ENCODE measurements at places on chromosomes 3 and 15.
A peak's percentile ranks its signal among the peaks of the same experiment; 100 is the strongest.

- DNase-seq = no peak
Measured at GRCh38 chr3:139127101-139127500, 82.4 kb upstream of the PRR23C start.

- no peak for DNase-seq
Measured at GRCh38 chr3:71281280-71281679, 302.2 kb downstream of the FOXP1 start.

- peak; percentile 25 for DNase-seq
Measured at GRCh38 chr3:3119393-3119851, 7.3 kb upstream of the TRNT1 start.

DNA sequence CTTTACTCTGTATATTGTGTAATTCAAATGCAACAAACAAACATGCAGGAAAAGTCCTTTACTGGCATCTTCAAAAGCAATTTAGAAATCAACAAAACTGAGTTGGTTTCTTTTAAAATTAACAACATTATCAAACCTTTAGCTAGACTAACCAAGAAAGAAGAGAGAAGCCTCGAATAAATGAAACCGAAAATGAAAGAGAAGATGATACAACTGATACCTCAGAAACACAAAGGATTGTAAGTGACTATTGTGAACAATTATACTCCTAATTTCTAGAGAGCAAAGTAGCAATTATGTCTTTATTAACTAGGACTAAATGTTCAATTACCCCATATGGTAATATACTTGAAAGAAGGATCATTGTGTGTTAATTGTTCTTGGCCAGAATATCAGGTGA, 49.2 kb upstream of the P3H2 start:
- no peak for DNase-seq

- peak; percentile 24 for DNase-seq
Measured at GRCh38 chr3:111712294-111713167, 117.4 kb upstream of the ZBED2 start.

DNA sequence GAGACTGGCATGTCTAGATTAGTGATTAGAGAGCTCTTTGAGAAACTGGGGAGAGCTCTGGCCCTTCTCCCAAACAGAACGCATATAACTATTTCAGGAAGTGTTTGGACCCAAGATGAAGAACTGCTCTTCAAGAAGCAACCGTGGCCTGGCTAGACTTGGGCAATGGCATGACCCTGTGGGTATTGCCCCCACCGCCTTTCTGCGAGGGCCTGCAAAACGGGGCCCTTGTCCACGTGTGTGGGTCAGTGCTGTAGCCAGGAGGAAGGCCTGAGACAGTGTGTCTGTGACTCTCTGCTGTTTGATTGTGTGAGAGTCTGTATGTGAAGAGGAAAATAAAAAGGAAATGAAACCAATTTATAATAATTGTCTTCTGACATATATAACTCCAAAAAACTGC, 42.5 kb downstream of the EEFSEC start:
- no peak for DNase-seq

- DNase-seq = no peak
Measured at GRCh38 chr3:47888986-47889757, 86.2 kb downstream of the DHX30 start.

DNA sequence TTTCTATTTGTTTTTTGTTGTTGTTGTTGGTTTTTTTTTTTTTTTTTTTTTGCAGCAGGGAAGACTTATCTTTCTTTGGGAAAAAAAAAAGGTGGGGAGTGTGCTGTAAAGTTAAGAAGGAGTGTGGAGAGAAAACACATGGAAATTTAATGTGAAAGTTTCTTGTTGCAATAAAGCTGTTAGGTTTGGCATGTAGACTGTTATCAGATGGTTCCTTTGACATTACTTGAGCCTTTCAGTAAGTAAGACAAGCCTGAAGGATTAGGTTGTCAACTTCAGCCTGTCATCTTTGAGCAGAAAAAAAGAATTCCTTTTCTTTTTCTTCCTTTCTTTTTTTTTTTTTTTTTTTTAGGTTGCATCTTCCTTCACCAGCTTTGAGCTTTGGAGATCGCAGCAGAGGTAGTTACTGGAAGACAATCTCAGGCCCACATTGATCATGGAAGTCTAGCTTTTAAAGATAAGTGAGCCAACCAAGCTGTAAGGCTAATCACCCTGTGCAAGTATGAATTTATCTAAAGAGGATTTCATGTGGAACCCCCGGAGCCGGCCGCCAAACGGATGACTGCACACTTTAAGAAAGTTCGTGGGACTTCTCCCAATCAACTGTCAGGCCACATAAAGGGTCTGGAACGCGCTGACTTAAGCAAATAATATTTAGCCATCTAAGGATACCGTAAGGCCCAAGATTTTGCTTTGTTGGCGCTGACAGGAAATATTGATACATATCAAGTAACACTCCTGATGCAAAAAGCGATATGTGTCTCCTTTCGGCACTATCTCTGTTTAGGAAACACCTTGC, 1040.1 kb upstream of the NR2F2 start:
- no peak for DNase-seq

DNA sequence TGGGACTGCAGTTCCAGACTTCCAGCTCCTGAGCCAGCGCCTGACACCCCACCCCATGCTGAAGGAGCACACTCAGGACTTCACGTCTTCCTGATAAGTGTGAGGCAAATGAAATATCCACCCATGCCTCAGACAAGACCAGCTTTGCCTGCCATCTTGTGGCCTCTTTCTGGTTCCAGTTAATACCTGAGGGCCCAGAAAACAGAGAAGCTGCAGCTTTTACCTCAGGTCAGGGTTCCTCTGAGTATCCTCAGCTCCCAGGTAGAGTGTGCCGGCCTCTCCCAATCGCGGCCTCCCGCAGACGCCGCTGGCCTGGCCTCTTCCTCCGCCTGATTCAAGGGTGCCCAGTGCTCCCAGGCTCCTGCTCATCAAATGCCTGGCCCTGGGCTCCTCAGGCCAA, 5.1 kb upstream of the KLHL6 start:
- DNase-seq = peak; percentile 45

- DNase-seq = no peak
Measured at GRCh38 chr15:99467853-99468464, 97.8 kb upstream of the MEF2A start.

GRCh38 chr3:172042136-172042662, 2.8 kb downstream of the FNDC3B start:
- DNase-seq = no peak

DNA sequence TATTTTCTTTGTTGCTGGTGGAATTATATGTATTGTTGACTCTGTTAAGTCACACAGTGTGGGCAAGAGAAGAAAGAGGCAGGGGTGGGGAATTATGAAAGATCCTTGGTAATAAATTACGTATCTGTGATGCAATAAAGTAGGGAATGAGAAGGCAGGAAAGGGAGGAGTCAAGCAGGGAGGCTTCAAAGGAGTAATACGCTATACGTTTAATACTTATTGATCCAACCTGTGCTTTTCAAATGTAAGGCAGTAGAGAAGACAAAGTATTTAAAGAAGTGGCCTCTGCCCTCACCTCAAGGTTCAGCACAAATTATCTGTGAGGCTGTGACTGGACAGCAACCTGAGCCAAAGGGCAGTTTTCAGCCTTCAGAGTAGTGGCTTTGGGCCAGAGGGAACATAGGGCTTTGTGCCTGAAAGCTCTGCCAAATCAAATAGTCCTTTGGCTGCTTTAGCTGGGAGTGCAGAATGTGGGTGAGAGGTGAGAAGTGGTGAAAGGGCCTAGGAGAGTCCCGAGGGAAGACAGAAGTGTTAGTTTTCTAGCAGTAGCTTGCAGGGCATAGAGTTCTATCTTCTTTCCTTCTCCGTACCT, 1.2 kb upstream of the PLIN1 start:
- no peak for DNase-seq

DNA sequence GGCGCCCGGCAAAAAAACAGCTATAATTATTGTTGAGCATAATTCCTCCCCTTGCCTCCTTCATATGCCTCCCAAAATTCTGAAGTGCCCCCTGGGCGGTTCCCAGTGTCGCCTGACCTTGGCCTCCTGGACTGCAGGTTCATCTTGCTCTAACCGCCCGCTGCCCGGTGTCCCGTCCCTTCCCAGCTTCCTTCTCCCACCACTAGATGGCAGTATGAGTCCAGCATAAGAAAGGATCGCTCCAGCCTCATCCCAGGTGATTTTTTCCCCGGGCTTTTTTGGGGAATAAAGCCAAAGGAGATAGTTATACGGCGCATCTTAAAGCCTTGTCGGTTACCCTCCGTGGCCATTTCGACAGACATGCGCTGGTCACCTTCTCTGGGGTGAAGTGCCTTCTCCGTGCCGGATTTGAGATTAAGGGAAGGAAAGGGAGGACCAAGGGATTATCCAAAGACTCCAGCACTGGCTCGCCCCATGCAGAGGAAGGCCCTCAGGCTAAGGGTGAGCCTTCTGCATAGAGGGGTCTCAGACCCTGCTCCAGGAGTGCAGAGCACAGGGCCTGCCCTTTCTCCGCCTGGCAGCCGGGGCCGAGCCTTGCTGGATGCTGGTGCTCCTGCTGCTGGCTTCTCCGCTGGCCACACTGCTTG, 45.8 kb upstream of the TRA2B start:
- peak; percentile 71 for DNase-seq

- DNase-seq = peak; percentile 89
Measured at GRCh38 chr3:143121241-143122088, 1.9 kb downstream of the CHST2 start.

- no peak for DNase-seq
Measured at GRCh38 chr3:79247725-79248043, 520.1 kb downstream of the ROBO1 start.
